ENCODE measurements at places on chromosomes 2 and 18.

DNA sequence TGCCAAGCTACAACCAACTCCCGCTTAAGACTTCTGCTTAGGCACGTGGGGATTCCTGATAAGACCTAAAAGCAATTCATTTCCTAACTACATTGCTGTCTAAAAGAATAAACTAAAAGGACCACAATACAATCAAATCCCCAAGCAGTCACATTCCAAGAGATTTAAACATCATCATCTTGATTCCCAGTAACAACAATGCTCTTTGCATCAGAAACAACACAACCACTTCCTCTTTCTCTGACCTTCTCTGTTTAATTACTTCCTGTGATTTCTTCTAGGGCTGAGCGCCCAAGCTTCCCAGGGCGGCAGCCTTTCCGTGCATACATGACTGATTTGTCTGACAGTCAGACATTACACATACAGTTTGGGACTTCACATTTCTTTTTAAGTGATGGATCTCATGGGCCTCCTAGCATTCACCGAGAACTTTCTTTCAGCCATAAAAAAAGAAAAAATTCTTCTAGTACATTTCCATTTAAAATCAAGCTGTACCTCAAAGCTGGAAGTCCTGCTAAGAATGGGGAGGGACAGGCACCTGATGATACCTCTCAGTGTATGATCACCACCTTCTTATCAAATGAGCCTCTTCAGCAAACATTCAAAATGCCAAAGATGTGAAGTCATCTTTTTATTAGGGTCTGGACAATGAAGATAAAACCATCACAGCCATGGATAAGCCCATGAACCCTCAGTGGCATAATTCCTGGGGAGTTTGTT is 11.5 kb downstream of the SPRED2 start:
- no peak for DNase-seq

GRCh38 chr2:64085936-64086335 is 58.3 kb downstream of the PELI1 start:
- no peak for DNase-seq

DNA sequence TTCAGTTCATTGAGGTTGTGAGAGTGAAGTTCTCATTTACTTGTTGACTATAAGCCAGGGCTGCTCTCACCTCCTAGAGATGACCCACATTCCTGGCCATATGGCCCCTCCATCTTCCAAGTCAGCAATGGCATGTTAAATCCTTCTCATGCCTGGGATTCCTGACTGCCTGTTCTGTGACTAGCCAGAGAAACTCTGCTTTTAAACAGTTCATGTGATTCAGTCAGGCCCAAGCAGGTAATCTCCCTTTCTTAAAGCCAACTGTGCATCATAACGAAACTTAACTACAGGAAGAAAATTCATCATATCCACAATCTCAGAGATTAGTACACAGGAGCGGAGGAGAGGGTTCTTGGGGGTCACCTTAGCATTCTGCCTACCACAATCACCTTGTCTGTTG is 11.5 kb downstream of the DPP4 start:
- DNase-seq: no peak

- DNase-seq: no peak
These were observed 17.6 kb downstream of the MYL12B start for GRCh38 chr18:3279201-3280185.

DNA sequence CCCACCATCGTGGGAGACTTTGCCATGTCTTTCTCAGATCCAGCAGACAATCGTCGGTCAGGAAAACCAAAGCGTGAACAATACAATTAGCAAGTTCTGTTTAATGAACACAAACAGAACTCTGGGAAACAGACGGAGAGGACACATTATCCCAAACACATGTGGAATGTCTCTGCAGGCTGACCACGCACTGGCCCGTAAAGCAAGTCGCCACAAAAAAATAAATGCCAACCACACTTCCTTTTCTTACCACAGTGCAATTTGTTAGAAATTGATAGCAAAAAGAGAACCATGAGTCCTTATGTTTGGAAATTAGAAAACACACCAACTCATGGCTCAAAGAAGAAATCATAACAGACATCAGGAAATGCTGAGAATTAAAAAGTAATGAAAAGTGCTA is 210.9 kb downstream of the TWIST2 start:
- no peak for DNase-seq

- peak; percentile 22 for DNase-seq
These were observed 52.2 kb upstream of the KCNH7 start for GRCh38 chr2:162890690-162891311.

GRCh38 chr2:6053743-6054142 is 361.6 kb downstream of the SOX11 start:
- DNase-seq: no peak

GRCh38 chr2:88668862-88669261 is 22.6 kb upstream of the RPIA start:
- DNase-seq: no peak

DNA sequence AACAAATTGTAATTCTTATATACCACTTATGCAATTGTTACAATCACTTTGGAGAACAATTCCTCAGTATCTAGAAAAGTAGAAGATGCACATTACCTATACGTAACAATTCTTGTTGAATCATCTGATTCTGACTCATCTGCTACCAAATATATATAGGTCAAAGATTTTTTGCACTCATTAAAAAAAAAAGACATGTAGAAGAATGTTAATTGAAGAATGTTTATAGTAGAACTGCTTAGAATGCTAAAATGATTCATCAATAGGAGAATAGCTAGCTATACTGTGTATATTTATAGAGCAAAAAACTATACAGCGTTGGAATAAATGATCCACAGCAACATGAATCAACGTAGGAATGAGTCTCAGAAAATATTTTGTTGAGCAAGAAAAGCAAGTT is 29.5 kb upstream of the STAT1 start:
- DNase-seq: no peak
